ENCODE measurements at places on chromosomes 7 and 10.

DNA sequence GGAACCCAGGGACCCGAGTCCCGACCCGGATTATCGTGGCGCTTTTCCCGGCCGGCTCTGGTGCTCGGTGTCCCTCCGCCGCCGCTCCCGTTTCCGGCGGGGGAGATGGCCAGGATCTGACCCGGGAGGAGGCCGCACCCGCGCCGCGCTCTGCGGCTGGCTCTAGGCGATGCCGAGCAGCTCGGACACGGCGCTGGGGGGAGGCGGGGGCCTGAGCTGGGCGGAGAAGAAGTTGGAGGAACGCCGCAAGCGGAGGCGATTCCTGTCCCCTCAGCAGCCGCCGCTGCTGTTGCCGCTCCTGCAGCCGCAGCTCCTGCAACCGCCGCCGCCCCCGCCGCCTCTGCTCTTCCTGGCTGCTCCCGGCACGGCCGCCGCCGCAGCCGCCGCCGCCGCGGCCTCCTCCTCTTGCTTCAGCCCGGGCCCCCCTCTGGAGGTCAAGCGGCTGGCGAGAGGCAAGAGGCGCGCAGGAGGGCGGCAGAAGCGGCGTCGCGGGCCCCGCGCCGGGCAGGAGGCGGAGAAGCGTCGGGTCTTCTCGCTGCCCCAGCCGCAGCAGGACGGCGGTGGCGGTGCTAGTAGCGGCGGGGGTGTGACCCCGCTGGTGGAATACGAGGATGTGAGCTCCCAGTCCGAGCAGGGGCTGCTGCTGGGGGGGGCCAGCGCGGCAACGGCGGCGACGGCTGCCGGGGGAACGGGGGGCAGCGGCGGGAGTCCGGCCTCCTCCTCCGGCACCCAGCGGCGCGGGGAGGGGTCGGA lies 593 bp downstream of the CDK13 start:
- DNase-seq: peak; percentile 29

DNA sequence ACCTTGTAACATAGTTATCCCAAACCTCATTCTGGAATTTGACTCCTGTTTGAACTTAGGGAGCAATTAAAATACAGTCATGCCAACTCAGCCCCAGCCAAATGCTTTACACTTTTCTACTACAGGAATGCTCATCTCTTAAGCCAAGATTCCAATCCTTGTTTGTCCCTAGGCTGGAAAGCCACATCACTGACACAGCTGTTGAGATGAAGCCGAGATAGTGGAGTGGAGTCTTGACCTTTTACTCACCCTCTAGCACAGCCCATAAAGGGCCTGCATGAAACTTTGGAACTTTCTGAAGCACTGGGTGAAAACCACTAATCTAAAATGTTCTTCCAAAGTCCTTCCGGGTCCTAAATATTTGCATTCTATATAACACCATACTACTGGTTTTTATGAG lies 247.3 kb downstream of the ETV1 start:
- DNase-seq: no peak

GRCh38 chr7:150971242-150972022 lies 6.7 kb downstream of the KCNH2 start:
- no peak for DNase-seq

DNA sequence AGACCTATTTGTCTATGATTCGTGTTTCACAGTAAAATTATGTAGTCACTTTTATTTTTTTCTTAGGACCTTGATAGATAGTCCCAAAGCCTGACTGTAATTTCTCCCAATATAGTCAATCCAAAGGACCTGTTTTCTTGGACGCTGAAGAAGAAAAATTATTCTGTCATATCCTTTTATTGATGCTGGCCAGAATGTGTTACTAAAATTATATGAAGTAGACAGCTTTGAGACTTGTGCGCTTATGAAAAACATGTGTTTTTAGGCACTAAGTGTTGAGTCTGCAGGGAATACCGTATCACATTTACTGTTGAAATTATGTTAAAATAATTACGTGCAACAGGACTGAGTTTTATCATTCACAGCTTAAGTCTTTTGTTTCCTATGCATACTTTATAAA lies 17.9 kb downstream of the TES start:
- DNase-seq: no peak

GRCh38 chr7:118075936-118076335 lies 108.0 kb upstream of the LSM8 start:
- no peak for DNase-seq

DNA sequence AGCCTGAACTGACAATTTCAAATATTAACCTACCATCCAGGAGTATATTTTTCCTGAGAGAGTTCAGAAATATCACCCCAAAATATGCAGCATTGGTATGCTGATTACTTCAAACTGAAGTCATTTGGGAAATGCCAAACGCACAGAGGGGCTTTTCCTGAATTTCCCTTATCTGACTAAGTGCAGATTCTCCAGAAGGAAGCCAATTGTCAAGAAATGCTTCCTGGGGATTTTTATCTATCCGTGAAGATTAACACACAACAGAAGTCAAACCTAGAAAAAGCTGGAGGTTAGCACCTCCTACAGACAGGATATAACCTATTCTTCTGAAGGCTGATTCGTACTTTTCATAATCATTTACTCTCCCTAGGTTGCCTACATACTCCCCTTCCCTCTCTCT lies 91.0 kb downstream of the AKR1D1 start:
- no peak for DNase-seq

DNA sequence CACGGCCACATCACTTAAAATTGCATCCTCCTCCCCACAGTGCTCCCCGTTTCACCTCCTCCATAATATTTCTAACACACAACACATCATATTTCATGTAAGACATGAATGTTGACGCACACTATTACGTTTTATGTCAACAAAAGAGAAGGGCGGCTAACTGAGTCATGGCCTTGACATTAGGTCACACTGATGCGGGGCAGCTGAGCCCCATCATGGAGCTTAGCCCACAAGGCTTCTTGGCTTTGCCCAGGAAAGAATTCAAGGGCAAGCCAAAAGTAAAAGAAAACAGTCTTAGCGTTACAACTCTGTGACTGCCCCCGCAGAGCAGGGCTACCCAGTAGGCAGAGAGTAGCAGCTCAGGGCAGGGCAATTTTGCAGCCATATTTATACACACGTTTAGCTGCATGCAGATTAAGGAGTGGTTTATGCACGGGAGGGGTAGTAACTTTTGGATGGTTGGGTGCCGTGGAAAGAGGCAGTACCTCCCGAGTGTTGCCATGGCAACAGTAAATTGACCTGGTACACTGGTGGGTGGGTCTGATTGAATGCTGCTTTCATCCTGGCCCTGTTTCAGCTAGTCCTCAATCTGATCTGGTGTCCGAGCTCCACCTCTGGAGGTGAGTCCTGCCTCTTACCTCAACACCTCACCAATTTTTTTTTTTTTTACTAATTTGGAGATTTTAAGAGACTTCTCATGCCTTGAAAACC lies 156.2 kb upstream of the FRMD4A start:
- no peak for DNase-seq

DNA sequence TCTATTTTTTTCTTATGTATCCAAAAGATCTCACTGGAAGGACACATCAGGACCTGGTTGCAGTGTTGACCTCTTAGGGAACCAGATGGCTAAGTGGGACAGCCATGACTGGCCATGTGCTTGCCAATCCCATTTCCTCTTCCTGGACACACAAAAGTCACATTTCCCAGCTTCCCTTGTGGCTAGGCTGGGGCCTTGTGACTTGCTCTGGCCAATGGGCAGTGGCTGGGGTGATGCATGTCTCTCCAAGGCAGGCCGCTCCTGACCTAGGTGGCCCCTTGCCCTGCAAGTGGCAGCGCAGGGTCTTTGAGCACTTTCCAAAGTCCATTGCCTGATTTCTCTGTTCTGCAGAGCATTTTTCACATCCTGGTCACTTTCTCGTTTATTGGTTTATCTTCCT lies 41.7 kb upstream of the HSPA12A start:
- DNase-seq: no peak

- DNase-seq: no peak
Observed at GRCh38 chr10:103692436-103692951, 162.9 kb downstream of the SH3PXD2A start.

- no peak for DNase-seq
Observed at GRCh38 chr10:100890673-100891317, 22.0 kb upstream of the SLF2 start.

DNA sequence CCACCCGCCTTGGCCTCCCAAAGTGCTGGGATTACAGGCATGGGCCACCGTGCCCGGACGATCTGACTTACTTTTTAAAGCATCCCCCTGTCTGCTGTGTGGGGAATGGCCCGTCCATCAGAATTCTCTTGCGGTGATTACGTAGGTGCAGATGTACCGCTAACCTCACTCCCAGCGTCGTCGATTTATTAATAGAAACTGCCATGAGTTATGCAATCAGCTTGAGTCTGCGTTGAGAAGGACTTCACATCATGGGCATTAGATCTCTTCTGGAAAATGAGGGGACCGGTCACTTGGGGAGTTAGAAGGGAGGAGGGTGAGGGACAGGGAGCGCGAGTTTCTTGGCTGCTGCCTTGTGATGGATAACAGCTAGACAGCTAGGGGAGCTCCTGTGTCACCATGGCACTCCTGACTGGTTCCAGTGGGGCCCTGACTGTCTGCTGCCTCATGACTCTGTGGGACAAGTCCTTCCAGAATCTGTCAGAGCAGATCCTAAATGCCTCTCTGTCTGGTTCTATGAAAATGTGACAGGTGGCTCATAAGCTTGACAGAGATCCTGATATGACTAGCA lies 35.2 kb downstream of the POR start:
- no peak for DNase-seq

- DNase-seq: no peak
Observed at GRCh38 chr10:87661861-87662785, 2.4 kb downstream of the PAPSS2 start.

- DNase-seq: no peak
Observed at GRCh38 chr7:98619450-98620321, 2.6 kb downstream of the NPTX2 start.

DNA sequence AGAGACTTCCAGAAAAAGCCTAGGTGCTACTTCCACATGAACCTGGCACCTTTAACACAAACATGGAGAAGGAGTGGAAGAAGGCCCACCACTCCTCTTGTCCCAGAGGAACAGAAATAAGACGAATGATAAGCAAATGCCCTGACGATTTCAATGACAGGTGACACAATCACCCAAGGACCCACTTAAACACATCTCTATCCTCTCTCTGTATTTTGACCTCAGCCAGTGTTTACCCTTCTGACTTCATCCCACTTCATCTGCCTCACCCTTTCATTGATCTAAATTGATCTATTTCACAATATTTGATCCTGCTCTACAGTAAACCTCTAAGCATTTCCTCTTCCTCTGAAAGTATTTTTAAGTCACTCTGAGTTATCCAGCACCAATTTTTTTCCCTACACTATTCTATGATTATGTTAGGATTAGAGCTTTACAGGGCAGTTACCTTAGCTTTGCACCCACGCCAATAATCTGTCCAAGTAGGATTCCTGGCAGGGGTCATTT lies 9.1 kb downstream of the GOT1 start:
- DNase-seq: no peak

GRCh38 chr10:98013122-98013521 lies 17.3 kb downstream of the CRTAC1 start:
- no peak for DNase-seq

GRCh38 chr10:121999301-121999700 lies 10.3 kb downstream of the TACC2 start:
- no peak for DNase-seq

GRCh38 chr10:104957178-104957841 lies 316.2 kb downstream of the SORCS3 start:
- no peak for DNase-seq

DNA sequence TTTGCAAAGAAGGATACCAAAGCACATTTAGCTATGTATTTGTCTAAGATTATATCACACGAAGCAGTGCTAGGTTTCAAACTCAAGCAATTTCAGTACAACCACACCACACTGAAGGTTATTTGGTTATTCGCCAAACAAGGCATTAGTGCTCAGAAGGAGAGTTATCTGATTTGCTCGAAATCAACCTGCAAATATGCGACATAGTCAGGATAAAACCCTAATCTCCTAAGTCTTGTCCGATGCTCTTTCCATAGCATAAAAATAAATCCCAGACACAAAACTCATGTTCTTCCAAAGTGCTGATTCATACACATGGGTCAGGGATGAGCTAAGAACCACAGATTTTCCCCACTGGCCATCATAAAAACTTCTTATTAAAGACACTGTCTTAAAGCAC lies 1288.0 kb upstream of the SORCS1 start:
- DNase-seq: no peak

DNA sequence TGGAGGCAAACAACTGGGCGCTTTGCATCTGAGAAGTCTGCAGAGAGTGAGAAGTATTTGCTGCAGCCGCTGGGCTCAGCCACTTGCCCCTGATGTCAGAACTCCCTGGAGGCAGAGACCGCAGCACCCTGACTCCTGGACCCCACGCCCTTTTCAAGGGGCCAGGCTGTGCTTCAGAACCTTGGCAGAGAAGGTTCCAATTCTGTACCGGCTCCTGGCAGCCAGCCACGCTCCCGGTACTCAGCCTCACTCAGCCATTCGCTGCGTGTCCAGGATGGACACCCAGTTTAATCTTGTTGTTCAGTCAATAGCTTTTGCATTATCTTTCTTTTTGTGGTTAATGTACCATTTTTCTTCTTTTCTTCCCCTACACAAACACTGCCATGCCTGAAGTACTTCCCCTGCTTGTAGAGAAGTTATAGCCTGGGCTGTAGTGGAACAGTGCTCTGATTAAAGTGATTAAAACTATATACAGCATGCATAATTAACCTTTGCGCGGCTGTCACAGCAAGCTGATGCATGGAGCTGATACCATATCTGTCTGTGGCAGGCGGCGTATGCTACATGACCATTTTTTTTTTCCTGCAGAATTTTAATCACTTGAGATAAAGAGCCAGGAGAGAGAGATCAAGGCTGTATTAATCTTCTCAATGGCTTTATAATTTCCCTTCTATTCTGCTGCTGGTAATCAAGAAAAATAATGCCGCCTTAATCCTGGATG lies 578.5 kb downstream of the SDK1 start:
- DNase-seq: no peak

DNA sequence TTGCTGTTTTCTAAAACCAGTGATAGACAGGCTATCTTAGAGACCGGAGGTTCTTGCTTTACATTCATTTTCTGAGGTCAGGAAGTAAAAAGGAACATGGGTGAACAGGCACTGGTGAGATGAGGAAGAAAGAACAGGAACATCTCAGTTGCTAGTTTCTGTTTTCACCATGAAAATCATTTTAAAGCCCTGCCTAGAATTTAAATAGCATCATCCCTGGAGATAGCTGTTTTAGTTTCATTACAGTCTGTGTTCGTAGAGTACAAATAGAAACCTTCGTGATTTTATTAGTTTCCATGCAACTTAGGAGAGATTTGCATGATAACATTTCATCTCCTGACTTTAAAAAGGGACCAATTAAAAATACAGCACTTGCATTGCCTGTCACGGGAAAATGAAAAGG lies 14.7 kb downstream of the KCNMA1 start:
- no peak for DNase-seq

DNA sequence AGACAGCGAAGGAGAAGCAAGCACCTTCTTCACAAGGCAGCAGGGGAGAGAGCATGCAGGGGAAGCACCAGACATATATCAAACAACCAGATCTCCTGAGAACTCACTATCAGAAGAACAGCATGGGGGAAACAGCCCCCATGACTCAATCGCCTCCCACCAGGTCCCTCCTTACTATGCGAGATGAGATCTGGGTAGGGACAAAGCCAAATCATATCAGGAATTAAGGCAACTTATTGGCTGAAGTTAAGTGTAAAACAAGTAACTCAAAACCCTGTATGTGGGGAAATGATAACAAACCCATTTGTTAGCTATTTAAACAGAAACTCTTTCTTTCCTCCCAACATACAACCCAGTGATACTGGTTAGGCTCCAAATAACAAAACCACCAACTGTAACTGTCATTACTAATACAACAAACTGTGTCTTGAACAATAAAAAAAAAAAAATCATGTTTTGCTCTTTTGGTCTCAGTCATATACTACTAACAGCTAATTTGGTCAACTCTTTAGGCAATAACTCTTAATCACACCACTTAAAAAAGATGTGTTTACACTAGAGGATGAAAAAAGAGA lies 57.8 kb downstream of the MINDY3 start:
- no peak for DNase-seq

All from tibial artery (tissue), 4 donors.